ENCODE measurements at places on chromosomes 7 and 10.

DNA sequence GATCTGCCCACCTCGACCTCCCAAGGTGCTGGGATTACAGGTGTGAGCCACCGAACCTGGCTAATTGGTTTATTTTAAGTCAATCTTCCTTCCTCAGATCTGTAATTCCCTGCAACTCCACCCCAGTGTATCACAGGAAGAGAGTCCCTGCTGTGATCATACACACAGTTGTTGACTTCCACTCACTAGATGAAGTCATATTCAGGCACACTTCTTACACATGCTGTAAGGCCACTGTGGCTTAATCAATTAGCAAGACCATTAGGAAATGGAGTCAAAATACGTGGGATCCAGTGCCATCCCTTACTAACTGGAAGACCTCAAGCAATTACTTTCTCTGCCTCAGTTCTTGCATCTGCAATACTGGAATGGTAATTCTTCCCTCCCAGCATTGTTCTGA, 66.1 kb upstream of the PAX2 start:
- no peak for DNase-seq

GRCh38 chr7:36904802-36905201, 180.5 kb upstream of the AOAH start:
- no peak for DNase-seq

- no peak for DNase-seq
These were observed 34.8 kb downstream of the KLF6 start for GRCh38 chr10:3750006-3750816.

DNA sequence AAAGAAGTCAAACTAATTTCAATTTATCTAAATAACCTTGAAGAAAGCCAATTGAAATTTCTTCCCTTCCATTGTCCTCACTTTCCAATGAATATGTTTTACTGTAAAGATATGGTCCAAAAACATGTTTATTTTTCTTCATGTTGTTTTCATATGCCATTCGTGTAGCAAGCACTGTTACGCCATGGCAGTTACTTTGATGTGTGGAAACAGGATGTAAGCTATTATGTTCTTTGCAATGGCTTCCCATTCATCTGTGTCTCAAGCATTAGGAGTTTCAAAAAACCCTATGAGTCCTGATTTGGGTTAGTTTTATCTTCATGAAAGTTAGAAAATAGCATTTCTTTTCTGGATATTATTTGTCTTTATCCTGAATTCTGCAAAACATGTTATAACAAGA, 31.0 kb downstream of the GPR141 start:
- no peak for DNase-seq

DNA sequence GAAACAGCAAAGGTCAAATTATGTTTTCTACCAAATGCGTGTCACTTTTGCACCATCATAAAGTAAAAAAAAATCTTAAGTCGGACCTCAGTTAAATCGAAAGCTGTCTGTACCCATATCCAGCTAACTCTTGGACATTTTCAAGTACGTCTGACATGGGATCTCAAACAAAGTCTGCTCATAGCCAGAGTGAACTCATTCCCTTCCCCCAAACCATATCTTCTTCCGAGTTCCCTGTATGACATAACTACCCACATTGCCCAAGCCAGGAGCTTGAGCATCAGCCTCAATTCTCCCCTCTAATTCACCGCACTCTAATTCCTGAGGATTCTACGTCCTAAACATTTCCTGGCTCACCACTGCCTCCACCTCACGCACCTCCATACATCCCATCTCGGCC, 44.8 kb upstream of the TARP start:
- no peak for DNase-seq

- no peak for DNase-seq
These were observed 61.8 kb downstream of the OAT start for GRCh38 chr10:124356701-124357560.

DNA sequence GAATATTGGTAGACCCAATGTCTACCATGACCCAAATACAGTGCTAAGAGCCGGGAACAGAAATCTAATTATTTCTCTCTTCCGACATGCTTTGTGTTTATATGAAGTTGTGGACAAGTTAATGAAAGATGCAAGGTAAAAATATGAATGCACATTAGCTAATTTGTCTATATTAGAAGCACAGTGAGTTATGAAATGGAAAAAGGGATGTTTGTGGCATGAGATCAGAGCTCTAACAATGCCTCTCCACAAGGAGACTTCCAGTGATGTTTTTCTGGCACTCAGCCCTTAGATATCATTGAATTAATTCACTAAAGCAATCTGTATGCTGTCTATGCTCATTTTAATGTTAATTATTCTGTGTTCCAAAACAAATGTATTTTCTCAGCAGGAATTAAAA, 897.2 kb downstream of the CNTNAP2 start:
- DNase-seq = no peak

DNA sequence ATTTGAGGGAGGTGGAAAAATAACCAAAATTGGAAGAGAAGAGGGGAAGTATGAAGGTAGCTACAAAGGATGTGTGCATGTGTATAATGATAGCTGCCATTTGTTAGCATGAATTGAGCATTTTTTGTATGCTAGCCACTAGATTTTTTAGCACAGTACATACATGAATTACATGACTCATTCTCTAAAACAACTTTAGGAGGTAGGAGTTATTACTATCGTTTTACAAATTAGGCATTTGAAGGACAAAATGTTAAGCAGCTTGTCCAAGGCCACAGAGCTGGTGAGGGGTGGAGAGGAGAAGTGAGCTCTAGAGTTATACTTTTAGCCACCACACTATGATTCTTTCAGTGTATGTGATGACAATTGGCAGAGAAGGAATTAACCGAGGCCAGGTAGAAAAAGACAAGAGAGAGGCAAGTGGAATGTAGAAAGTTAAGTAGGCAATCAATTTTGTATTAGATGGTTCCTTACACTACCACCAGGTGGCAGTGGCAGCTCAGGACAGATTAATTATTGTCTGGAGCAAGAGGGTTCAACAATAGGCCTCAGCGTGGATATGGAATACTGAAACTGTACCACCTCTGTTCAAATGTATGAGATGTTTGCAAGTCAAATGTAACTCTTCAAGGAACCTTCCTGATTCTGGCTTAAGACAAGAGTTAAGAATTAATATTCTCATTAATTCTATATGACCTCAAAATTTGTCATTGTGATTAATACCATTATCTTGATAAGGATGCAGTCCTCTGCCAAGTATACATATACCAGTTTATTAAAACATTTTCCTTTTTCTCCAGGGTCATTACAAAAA, 128.0 kb downstream of the MBL2 start:
- DNase-seq = no peak

DNA sequence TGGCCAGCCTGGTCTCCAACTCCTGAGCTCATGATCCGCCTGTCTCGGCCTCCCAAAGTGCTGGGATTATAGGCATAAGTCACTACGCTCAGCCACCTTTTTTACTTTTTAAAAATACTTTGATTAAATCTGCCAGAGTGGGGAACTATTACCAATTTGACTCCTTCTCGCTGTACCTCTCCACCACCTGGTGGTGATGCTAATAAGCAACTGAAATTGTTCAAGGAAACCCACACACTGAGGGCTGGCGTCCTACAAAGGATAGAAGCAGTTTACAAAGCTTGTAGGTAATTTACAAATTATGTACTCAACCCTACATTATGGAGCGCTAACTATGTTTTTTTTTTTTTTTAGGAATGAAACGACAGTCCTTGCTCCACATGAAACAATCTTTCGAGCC, 111.1 kb downstream of the CPED1 start:
- DNase-seq = no peak

DNA sequence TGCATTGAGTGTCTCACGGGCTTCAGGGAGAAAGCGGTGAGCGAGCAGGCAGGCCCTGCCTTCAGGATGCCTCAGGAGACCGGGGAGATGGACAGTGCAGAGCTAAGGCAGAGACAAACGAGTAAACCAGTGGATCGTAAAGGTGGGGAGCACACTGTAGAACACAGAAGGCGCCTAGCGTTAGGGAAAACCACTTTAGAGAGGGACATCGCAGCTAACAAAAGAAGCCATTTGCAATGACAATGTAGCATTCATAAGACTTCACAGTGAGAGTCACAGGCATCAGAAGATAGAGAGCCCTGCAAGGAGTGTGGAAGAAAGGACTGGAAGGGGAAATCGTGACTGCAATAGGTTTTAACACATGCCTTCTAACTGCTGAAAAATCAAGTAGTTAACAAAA, 54.9 kb upstream of the TMEM273 start:
- DNase-seq = no peak

DNA sequence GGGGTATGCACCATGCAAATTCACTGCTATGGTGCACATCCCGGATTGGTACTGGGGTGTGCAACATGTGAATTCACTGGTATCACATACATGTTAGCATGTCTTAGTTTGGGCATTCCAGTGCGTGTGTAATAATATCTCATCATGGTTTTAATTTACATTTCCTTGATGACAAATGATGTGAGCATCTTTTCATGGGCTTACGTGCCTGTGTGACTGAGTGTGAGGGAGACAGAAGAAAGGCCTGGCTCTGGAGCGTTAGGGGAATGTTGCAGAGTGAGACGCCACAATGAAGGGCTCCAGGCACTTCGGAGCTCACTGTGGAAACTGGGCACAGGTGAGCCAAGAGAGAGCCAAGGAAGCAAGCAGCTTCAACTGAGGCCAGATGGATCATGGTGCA, 162.6 kb downstream of the UBE2H start:
- no peak for DNase-seq

DNA sequence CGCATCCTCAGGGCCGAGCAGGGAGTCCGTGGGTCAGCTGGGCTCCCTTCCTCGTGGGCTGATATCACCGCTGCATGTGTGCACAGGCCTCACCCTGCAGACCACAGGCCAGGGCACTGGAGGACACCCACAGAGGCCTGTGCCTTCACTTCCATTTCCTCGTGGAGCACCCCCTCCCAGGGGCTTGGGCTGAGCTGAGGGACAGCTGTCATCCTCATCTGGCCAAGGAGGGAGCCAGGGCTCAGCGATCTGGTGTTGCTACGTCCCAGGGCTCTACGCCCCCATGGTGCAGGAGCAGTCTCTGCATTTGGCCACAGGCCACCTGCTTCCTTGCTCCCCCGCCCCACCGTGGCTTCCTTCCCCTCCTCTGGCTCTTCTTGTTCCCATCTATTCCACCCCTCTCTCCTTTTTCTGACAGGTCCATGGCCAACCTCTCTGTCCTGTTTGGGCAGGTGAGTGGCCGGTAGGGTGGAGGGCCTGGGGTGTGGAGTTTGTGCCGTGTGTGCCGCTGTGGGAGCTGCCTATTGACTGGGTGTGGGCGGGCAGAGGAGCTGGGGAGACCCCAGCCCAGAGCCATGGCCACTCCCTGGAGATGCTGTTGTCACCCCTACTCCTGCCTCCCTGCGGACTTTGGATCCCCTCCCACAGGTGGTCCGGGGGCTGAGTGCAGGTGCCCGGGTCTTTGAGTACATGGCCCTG, 8.3 kb upstream of the ASIC3 start:
- DNase-seq = no peak

DNA sequence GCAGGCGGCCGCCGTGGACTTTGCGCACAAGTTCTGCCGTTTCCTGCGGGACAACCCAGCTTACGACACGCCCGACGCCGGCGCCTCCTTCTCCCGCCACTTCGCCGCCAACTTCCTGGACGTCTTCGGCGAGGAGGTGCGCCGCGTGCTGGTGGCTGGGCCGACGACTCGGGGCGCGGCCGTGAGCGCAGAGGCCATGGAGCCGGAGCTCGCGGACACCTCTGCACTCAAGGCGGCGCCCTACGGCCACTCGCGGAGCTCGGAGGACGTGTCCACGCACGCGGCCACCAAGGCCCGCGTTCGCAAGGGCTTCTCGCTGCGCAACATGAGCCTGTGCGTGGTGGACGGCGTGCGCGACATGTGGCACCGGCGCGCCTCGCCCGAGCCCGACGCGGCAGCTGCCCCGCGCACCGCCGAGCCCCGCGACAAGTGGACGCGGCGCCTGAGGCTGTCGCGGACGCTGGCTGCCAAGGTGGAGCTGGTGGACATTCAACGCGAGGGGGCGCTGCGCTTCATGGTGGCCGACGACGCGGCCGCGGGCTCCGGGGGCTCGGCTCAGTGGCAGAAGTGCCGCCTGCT, 14.1 kb downstream of the SH2B2 start:
- no peak for DNase-seq

DNA sequence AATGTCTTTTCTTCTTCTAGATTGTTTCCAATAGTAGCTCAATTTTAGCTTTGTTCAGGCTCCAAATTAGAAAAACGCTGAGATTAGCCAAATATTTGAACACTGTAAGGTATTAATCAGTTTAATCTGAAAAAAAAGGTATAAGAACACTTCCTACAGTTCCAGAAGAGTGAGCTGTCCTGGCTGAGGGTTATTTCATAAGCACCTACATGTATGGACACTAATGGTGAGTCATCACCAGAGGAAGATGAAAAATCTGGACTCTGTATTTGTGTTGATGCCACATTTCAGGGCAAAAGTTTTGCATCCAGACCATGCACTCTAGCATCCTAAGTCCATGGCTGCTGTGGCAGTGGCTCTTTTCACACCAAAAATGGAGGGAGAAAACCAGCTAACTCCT, 189.5 kb downstream of the ANKRD30A start:
- DNase-seq = no peak

DNA sequence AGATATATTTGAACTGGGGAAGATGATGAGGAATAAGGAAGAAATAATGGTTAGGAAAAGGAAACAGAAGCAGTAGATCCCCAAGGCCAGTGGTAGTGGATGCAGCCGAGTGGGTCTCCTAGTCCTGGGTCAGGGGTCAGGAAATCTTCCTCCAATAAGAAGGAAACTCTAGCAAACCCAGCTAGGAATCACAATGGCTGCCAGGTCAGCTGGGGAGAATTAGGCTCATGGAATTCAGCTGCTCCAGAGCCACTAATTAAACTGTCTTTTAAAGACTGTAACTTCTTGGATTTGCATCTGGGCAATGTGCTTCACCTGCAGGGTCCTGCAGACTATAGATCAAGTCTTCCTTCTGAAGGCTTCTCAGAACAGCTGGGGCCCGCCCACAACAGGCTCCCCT, 644.4 kb downstream of the KCNMA1 start:
- DNase-seq = no peak

- DNase-seq = no peak
These were observed 993 bp downstream of the ZC3HAV1 start for GRCh38 chr7:139108266-139109187.

GRCh38 chr10:45353186-45353585, 20.8 kb upstream of the ALOX5 start:
- DNase-seq = no peak

DNA sequence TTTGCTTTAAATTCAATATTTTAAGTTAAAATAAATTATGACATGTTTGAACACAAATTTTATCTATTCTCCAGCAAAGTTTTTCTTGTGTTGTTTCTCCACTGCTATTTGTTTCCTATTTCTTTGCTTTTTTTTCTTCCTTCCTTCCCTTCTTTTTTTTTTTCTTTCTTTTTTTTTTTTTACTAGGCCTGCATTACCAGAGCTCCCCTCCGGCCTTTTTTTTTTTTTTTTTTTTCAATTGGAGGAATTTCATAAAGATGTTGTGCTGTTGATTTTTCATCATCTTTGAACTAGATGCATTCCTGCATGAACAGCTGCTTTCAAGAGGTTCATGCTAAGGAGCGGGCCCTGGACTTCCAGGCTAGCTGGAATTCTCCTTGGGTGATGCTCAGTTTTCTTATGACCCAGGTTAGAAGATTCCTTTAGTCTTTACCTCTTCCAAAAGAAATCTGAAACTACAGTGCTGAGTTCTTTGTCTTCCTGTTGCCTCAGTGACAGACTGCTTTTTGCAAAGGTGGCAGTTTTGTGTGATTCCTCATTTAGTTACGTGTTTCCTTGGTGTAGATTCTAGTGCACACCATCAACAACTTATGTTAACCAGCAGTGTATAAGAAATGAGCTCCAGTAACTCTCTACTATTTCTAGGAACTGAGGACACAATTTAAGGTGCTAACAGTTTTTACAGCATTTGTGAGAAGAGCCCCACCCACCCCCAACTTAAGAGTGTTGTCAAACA, 4.8 kb upstream of the CAMK1D start:
- no peak for DNase-seq

- no peak for DNase-seq
These were observed 33.2 kb downstream of the TRIM8 start for GRCh38 chr10:102677331-102678067.

Data from cerebellar nuclear complex (tissue), 1 donor.